ENCODE measurements at places on chromosomes 1 and 21. TPM values are rescaled to one million over a fixed set of nuclear protein-coding genes. Genes with fewer than 3 reads are reported as not detected.

KLF17 gene
- total RNA-seq = not detected

RIPK4 gene
- 0.05 TPM for total RNA-seq

UBE4B gene
- 31.6 TPM for total RNA-seq

UCK2 gene
- 16.9 TPM for total RNA-seq

IL19 gene
- total RNA-seq = not detected

HSPA6 gene
- 0.12 TPM for total RNA-seq

LCE1F gene
- total RNA-seq = not detected

HNRNPU gene
- 373 TPM for total RNA-seq

TP73 gene
- 3.2 TPM for total RNA-seq

TTC24 gene
- 1.9 TPM for total RNA-seq

PIGR gene
- not detected for total RNA-seq

SH2D2A gene
- total RNA-seq = 81.8 TPM

HTR6 gene
- not detected for total RNA-seq

CASQ2 gene
- not detected for total RNA-seq

ATP1A2 gene
- total RNA-seq = not detected

GPATCH4 gene
- 29.2 TPM for total RNA-seq

SYPL2 gene
- not detected for total RNA-seq

ZNF648 gene
- total RNA-seq = not detected

Measured in activated naive CD4-positive, alpha-beta T cell treated with anti-CD3 and anti-CD28 coated beads, Interleukin-2, amount 10 ng/mL, durations not matched to agents 5 hours and 36 hours (primary cell).